ENCODE measurements at places on chromosomes 2 and 18.

- no peak for DNase-seq
These were observed 117.4 kb upstream of the RPRM start for GRCh38 chr2:153595939-153596338.

DNA sequence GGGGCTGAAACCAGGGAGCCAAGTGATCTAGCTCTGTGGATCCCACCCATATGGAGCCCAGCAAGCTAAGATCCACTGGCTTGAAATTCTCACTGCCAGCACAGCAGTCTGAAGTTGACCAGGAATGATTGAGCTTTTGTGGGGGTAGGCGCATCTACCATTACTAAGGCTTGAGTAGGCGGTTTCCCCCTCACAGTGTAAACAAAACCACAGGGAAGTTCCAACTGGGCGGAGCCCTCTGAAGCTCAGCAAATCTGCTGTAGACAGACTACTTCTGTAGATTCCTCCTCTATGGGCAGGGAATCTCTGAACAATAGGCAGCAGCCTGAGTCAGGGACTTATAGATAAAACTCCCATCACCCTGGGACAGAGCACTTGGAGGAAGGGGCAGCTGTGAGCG lies 96.7 kb downstream of the CCDC148 start:
- DNase-seq, result no peak

- no peak for DNase-seq
These were observed 482.6 kb downstream of the TSN start for GRCh38 chr2:122238006-122238559.

DNA sequence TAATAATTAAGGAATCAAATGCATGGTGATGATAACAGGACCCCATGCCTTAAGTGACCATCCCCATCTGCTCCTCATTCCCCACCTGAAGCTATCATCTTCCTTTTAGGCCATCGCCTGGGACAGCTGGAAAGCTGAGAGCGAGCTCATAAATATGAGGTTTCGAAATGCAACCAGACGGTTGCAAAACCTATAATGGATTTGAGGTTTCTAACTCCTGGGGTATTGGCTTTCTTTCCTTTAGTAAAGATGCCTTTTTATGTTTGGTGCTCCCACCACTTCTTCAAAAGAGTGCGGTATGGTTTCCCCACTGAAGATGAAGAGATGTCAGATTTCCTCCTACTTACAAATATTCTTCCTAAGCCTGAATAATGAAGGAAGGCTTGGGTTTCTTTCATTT lies 1589.5 kb upstream of the PIK3C3 start:
- DNase-seq, result no peak

Data from Right ventricle myocardium inferior (tissue), 1 donor.